Tibial nerve (tissue), 4 donors: ENCODE measurements at places on chromosomes 1 and 21. TPM values are rescaled to one million over a fixed set of nuclear protein-coding genes. Genes with fewer than 3 reads are reported as not detected.

DNA sequence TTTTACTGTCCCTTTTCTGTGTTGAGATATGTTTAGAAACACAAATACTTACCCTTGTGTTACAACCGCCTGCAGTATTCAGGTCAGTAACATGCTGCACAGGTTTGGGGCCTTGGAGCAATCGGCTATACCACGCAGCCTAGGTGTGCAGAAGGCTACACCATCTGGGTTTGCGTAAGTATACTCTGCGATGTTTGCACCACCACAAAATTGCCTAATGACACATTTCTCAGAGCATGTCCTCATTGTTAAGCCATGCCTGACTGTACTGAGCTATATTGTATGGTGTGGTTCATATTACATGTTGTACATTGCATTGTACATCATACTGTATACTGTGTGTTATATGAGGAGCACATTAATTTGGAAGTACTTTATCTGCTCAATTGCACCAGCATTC, 247.4 kb downstream of the RHOU start:
- DNase-seq, result no peak

- DNase-seq, result no peak
These were observed 194.6 kb downstream of the TNR start for GRCh38 chr1:175548774-175549173.

GRCh38 chr1:21935891-21936365, 1.2 kb downstream of the HSPG2 start:
- no peak for DNase-seq

DNA sequence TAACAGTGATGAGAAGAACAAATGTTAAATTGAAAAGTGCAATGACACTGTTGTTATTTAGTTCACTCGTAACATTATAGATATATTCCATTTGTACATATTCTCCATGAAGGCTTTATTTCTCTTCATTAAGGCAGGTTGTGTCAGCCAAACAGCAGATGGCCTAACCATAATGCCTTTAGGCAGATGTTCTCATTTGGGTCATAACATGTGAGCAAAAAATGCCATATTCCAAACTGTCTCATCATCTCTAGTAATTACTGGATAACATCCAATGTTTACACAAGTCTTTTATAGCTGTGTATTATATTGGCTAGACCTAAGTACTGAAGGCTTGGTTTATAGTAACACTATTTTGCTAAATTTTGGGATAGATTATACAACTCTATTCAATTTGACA, 87.2 kb upstream of the CHODL start:
- DNase-seq, result no peak

DNA sequence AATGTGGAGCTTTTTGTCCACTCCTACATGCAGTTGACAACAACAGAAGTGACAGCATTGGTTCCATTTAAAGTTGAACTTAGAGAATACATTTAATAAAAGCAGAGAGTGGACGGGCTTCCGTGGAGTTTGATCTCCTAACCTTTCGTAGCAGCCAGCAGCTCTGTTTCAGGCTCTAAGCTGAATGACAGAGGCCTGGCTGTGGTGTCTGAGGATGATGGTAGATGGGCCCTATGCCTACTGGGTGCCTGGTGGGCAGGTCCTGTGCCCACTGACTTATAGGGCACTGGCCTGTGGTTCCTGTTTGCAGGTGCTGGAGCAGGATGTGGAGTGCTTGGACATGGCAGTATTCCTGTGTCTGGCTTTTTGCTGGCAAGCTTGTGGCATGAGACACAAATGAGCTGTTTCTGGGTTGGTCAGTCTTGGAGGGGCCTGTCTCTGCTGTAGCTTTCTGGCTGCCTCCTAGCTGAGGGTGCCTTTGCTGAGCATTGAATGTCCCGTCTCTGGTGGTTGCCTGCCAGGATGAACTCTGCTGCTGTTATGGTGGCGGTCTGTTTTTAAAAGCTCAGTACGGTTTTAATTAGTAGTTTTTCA, 54.6 kb downstream of the PRDM2 start:
- no peak for DNase-seq

DNA sequence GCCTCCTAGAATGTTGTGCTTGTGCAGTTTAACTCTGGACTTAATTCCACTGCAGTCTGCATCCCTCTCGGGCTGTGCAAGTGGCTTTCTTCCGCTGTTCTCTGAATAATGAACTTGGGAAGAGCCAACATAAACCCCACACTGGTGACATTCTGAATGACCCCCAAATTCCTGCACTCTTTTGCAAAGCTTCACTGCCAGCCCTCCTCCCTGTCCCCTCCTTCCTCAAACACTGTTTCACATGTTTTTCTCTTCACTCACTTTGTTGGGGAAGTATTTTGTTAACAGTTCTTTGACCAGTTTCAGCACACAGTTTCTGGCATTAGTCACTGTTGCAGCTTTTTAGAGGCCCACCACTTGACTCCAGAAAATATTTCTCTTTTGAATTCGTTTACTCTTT, 39.7 kb downstream of the GNG12 start:
- no peak for DNase-seq

- no peak for DNase-seq
These were observed 184.9 kb downstream of the PLA2G4A start for GRCh38 chr1:187013582-187014200.

DNA sequence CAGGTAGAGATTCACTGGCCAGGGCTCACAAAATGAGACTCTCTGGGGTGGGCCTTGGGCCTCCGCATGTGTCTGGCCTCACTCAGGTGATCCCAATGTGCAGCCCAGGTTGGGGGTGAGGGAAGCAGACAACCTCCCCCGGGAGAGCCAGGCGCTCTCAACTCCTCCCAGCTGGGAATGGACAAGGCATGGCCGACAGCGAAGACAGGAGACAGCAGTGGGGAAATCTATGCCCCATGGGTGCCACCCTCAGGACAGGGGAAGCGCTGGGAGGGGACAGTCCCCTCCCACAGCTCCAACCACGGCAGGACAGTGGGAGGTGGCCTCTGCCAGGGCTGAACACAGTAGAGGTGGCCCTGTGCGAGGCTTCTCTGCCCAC, 47.7 kb downstream of the PRDM15 start:
- DNase-seq, result no peak

CD84 gene
- 6.6 TPM for total RNA-seq

GRCh38 chr1:12166834-12167492, at the start of gene TNFRSF1B:
TNFRSF1B (plus strand) TSS chr1:12166991; CDS start chr1:12167092, 101 bp downstream.
- DNase-seq, result peak; percentile 42

- no peak for DNase-seq
These were observed 13.6 kb downstream of the ATP8B2 start for GRCh38 chr1:154338875-154339274.

- no peak for DNase-seq
These were observed 114.2 kb downstream of the BCAR3 start for GRCh38 chr1:93567255-93567918.

- no peak for DNase-seq
These were observed 12.6 kb upstream of the SAMD11 start for GRCh38 chr1:910881-911721.

DNA sequence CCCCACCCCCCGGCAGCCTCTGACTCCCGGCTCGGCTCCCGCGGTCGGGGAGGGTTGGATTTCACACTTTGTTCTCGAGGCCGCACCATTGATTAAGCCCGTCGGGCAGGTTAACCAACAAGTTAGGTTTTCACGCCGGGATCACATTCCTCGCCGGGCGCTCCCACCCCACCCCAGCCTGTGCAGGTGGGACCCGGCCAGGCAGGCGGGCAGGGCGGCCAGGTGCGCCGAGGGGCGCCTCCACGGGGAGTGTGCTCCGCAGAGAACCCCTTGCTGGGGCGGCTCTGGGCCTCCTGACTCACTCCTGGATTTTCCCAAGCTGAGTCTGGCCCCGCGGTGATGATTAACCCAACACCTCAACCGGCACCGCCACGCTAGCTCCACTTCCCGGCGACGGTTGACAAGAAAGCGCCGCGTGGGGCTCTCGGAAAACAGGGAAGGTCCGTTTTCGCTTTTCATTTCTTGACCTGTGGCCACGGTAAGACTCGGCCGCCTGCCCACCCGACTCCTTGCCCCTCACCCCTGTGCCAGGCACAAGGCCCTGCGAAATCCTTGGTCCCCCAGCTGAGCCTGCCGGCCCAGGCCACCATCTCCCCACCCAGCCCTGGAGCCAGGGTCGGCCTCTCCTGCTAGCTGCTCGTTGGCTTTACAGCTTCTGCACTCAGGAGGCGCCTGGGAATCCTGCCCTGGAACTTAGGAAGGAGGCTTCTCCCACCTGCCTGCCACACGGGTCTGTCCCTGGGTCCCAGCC, 8.8 kb upstream of the TTLL10 start:
- DNase-seq, result no peak

DNA sequence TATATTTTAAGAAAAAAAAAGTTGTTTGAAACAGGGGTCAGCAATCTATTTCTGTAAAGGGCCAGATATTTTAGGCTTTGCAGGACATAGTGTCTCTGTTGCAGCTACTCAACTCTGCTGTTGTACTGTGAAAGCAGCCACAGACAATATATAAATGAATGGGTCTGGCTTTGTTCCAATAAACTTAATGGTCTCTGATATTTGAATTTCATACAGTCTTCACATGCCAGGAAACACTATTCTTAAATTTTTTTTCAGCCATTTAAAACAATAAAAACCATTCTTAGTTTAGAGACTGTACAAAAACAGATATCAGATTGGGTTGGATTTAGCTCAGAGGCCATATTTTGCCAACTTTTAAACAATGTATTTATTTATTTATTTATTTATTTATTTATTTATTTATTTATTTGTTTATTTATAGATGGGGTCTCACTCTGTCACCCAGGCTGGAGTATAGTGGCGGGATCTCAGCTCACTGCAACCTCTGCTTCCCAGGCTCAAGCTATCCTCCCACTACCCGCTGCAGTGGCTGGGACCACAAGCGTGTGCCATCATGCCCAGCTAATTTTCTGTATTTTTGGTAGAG, 102.8 kb downstream of the DNM3 start:
- no peak for DNase-seq

DNA sequence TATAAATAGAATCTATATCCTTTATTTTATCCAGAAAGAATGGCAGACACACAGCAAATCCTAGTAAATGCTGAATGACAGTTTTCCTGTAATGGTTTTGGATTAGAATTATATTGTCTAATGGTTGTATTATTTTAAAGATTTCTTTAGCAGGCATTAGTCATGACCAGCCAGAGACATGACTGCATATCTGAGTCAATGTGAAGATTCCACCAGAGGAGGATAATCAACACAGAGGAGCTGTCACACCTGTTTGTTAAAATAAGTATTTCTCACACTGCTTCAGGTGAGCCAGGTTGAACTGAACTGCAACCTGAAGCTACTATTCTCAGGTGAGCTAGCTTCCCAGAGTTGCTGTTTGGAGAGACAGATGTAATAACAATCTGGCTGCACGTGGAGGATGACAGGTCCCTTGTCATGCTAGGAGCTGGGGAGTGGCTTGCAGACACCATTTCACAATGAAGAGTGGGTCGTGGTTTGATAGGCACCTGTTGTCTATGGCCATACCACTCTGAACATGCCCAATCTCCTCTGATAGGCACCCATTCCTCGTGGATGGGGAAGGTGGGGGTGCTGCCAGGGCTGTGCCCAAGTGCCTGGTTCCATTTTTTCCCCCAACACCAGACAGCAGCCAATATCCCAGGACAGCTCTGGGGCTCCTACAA, 94.3 kb downstream of the KCNJ6 start:
- no peak for DNase-seq

DNA sequence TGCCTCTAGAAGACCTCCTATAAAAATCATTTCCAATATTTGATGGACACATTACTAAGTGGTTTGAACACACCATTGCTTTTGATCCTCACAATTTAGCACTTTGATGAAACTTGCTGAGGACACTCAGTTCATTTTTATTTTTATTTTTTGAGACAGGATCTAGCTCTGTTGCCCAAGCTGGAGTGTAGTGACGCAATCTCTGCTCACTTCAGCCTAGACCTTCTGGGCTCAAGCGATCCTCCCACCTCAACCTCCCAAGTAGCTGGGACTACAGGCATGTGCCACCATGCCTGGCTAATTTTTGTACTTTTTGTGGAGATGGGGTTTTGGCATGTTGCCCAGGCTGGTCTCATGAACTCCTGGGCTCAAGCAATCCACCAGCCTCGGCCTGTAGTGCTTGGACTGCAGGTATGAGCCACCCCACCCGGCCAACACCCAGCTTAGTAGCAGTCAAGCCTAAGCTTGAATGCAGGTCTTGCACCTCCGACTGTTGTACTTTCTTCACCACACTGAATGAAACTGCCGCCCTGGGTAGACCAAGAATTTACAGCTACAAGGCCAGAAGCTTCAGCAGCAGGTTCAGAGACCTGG, 24.8 kb upstream of the ATP2B4 start:
- DNase-seq, result no peak

- no peak for DNase-seq
These were observed 38.5 kb upstream of the C1orf105 start for GRCh38 chr1:172381946-172382345.

WNT9A gene
- 5.1 TPM for total RNA-seq

ROR1 gene
- total RNA-seq, result 47.7 TPM

CYP4A22 gene
- 0.84 TPM for total RNA-seq

ARHGEF10L gene
- 39.6 TPM for total RNA-seq

DNA sequence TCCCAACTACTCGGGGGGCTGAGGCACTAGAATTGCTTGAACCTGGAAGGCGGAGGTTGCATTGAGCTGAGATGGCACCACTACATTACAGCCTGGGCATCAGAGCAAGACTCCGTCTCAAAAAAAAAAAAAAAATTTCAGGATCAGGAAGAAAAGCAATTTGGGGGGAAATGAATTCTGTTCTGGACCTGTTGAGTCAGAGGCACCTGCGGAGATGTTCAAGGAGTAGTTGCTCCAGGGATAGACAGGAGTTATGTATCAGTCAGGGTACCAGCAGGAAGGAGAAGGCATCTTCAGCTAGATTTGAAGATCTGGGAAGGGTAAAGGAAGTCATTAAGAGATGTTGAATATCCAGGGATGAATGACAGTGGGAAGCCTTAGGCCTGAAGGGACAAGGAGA, 2.9 kb upstream of the RHBDL2 start:
- DNase-seq, result no peak

SPRR2G gene
- not detected for total RNA-seq

OR2L3 gene
- not detected for total RNA-seq

- no peak for DNase-seq
These were observed 20.9 kb upstream of the LRP8 start for GRCh38 chr1:53348486-53349368.

CYP4Z1 gene
- 10.0 TPM for total RNA-seq

DNA sequence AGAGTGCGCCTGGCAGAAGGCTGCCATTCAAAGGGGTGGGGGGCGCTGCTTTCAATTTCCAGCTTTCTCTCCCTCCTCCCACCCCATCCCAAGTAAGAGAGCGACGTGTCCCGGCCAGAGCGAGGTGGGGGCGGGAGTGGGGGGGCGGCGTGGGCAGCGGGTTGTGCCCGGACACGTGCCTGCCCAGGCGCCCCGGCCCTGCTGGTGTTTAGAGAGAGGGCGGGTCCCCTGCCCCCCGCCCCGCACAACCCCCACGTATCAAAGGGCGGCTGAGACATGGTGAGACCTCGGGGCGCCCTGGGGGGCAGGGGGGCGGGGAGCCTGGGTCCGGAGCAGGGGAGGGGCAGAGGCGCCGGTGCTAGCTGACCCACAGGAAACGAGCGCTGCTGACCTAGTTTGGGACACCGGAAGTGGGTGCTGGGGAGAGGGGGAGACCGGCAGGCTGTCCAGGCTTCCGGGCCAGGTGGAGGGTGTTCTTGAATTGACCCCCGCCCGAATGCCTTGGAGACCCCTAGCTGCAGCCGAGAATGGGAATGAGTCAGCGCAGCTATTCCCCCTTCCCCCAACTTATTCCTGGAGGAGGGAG, 1.3 kb downstream of the ZBTB7B start:
- DNase-seq, result no peak

SFN gene
- not detected for total RNA-seq
